ENCODE measurements at places on chromosomes 1 and 21. TPM values are rescaled to one million over a fixed set of nuclear protein-coding genes. Genes with fewer than 3 reads are reported as not detected.

The ILDR2 gene
- total RNA-seq, result not detected

The FCGR3A gene
- not detected for total RNA-seq

The MROH9 gene
- not detected for total RNA-seq

DNA sequence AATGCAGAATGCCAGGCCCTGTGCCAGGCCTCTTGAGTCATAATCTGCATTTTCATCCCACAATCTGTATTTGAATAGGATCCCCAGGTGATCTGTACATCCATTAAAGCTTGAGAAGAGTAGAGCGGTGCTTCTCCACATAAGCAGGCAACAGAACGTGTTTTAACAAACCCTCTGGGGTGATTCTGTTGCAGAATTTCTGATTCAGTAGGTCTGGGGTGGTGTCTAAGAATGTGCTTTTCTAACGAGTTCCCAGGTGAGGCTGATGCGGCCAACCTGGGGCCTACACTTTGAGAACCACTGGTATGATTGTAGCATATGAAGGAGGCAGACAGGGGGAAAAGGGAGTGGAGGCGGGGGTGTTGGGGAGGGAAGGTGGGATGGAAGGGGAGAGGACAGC, 78.4 kb upstream of the POU3F1 start:
- DNase-seq, result no peak

DNA sequence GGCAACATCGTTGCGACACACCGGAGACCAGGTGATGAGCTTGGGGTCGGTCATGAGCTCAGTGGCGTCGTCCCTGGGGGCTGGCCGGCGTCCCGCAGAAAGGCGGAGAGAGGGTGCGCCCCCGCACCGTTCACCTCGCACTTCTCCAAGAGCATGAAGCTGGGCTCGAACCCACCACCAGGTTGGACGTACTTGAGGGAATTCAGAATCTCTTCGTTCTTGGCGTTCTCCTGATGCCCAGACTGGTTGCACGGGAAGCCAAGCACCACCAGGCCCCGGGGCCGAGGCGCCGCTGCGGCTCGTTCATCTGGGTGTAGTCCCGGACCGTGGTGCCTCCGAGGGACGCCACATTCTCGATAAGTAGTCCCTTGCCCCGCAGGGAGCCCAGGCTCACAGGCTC, 176.6 kb upstream of the ADAMTS5 start:
- DNase-seq, result no peak

GRCh38 chr21:17795146-17796036, 23.8 kb downstream of the C21orf91 start:
- no peak for DNase-seq

DNA sequence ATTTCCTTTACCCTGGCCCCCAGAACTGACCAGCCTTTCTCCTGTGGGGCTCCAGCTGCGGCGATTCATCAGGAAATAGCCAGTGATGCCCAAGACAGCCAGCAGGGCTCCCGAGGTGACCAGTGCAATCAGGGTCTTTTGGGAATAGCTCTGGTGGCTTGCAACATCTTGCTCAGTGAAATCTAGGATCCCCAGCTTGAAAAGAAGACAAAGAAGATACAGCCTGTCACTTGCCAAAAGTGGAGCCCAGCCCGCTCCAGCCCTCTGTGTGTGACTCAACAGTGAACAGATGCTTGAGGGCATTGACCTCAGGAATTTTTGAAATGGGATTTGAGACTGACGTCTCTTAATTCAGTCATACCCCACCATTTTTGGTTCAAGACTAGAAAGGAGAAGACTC, 22.3 kb downstream of the CD34 start:
- DNase-seq, result peak; percentile 26

Data from endothelial cell of umbilical vein (primary cell).